ENCODE measurements at places on chromosomes 13 and 19. TPM values are rescaled to one million over a fixed set of nuclear protein-coding genes. Genes with fewer than 3 reads are reported as not detected.

CLDND2 gene
- total RNA-seq = not detected

GGN gene
- total RNA-seq = under 0.01 TPM

GPR4 gene
- not detected for total RNA-seq

HCST gene
- total RNA-seq = not detected

- H3K36me3 ChIP-seq = peaks cover 10% of the 10 kb centered on the region
- peaks cover 55% of the 10 kb centered on the region for H3K4me1 ChIP-seq
- DNase-seq = no peak
- peak overlapping the region; percentile 84 for H3K27ac ChIP-seq
- H3K27me3 ChIP-seq = no peaks in the 10 kb centered on the region
- H3K4me3 ChIP-seq = no peak overlapping the region
These were observed 13.8 kb downstream of the CIC start for GRCh38 chr19:42282819-42283187.

DNA sequence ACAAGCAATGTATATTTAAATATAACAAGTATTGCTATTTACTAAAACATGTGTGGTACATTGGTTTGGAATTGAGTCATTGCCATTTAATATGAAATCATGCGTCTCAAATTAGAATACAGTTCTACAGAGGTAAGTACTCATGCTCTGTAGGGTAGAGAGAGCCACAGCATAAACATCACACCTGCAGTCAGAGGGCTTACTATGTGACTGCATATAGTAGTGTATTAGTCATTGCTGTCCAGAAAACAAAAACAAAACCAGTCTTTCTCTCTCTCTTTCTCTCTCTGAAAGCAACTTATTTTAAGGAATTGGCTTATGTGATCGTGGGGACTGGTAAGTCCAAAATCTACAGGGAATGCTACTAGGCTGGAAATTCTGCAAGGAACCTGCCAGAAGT lies 370.3 kb downstream of the GPC5 start:
- H3K4me3 ChIP-seq = no peak overlapping the region
- H3K27ac ChIP-seq = no peak overlapping the region
- no peaks in the 10 kb centered on the region for H3K36me3 ChIP-seq
- DNase-seq = no peak

GRCh38 chr19:50416034-50416977 lies 2.4 kb upstream of the SPIB start:
- H3K4me3 ChIP-seq = no peak overlapping the region
- no peak for DNase-seq
- peaks cover 2% of the 10 kb centered on the region for H3K36me3 ChIP-seq
- H3K27me3 ChIP-seq = peaks cover 21% of the 10 kb centered on the region

DNA sequence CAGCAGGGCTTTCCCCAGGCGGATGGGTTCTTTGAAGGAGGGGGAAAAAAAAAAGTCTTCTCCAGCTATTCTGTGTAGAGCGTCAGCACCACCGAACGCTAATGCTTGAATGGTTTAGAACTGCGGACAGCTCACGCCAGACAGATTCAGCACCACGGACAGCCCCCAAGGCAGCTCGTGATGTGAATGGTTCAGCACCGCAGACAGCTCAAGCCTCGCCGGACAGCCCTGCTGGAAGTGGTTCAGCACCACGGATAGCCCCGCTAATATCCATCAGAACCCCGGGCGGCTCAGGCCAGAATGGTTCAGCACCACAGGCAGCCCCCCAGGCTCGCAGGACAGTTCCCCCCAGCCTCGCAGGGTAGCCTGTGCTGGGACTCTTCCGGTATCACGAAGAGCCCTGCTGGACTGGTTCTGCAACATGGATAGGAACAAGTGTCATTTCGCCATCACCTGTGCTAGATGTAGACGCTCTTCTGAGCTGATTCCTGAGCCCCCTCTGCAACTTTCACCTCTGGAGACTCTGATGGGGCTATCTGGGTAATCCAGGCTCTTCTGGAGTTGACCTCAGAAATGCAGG lies 4.9 kb upstream of the SMIM17 start:
- H3K4me3 ChIP-seq = no peak overlapping the region
- H3K4me1 ChIP-seq = no peaks in the 10 kb centered on the region
- no peaks in the 10 kb centered on the region for H3K27me3 ChIP-seq

DNA sequence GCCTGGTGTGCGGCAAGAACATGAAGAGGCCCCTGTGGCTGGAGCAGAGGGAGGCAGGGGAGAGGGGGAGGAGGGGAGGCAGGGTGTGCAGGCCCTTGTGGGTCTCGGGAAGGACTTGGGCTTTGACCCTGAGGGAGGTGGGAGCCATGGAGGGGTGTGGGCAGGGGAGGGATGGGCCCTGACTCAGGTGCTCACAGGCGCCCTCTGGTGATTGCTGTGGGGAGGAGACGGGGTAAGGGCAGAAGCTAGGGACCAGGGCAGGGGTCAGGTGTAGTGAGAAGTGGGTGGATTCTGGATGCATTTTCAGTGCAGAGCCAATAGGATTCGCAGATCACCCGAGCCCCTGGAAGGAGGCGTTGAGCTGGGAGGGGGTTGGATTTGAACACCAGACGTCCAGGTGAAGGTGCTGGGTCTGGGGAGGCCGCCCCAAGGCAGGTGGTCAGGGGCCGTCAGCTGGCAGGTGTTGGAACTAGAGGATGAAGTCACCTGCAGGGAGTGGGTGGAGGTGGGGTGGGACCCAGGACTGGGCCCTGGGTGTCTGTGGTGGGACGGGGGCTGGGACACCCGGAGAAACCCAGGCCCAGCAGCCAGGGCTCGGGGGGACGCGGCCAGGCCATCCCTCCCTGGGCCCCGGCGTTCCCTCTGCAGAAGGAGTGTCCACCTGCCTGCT lies 185.4 kb downstream of the KDM4B start:
- no peaks in the 10 kb centered on the region for H3K4me1 ChIP-seq
- no peak overlapping the region for H3K27ac ChIP-seq
- H3K4me3 ChIP-seq = no peak overlapping the region
- H3K27me3 ChIP-seq = no peaks in the 10 kb centered on the region

DNA sequence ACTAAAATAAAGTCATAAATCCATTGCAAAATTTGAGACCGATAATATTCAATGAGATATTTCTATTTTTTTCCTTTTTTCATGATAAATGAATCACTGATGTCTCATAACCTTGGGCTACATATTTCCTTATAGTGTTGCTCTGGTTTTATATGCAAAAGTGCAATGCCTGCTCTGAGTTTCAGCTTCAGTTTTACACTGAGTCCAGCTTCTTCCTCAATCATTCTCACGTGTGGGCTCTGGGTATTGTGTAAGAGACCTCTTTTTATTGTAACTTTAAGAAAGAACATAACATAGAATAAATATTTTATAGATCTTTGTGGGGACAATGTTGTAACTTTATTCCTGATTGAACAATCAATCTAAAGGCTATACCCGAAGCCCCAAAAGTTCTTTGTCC lies 280.2 kb upstream of the EDNRB start:
- DNase-seq = no peak
- H3K36me3 ChIP-seq = no peaks in the 10 kb centered on the region
- H3K27me3 ChIP-seq = no peaks in the 10 kb centered on the region
- H3K27ac ChIP-seq = no peak overlapping the region
